Natural killer cell (primary cell): ENCODE measurements at places on chromosomes 12 and 14. TPM values are rescaled to one million over a fixed set of nuclear protein-coding genes. Genes with fewer than 3 reads are reported as not detected.
A peak's percentile ranks its signal among the peaks of the same experiment; 100 is the strongest.

DNA sequence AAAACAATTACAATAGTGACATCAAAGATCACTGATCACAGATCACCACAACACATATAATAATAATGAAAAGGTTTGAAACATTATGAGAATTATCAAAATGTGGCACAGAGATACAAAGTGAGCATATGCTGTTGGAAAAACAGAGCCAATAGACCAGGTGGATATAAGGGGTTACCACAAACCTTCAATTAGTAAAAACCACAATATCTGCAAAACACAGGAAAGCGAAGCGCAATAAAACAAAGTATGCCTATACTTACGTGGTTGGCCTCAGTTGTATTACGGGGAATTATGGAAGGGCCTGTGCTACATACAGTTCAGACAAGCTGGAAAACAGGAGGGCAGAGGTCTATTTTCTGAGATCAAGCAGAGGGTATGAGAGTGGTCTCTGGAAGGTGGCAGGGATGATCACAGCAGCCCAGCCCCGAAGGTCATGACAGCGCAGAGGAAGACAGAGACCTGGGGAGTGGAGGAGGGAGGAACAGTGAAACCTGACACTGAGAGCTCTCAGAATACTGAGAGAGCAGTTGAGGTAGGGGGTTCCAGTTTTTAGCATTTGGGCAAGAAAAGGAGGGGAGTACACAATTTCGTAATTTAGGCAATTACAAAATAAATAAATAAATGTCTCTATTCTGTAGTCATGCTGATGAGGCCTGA lies 41.3 kb downstream of the IFNG start:
- DNase-seq: peak; percentile 23

The IFI27 gene
- total RNA-seq: 0.52 TPM

The PTGR2 gene
- total RNA-seq: 1.5 TPM

GRCh38 chr12:128043317-128043716 lies 223.7 kb upstream of the TMEM132C start:
- DNase-seq: no peak

DNA sequence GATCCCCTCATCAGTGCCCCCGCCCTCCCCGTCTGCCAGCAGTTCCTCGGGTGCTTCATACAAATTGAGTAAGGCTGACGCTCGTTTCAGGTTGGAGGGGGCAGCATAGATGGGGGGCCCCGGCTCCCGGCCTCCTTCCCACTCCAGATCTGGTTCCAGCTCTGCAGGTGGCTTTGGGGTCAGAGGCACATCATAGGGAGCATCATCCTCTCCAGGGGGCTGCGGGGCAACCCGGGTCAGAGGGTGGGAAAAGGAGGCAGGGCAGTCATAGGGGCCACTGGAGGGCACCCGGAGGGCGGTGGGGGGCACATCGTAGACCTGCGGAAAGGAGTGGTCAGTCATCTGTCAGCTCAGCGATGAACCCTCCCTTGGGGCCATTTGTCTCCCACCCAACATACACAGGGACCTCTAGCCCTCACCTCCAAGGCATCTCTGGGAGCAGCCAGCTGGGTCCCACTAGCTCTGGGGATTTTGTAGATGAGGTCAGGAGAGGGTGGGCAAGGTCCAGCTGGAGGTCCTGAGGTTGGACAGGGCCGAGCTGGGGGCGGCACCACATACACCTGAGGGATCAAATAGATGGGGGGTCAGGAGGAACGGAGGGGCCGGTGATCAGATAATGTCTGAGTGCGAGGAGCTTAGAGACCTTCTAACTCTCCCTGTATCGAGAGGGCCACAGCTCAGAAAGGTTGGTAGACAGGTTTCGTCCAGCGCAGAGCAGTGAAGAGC lies 5.1 kb downstream of the EFS start:
- DNase-seq: no peak
